Activated CD8-positive, alpha-beta memory T cell treated with anti-CD3 and anti-CD28 coated beads for 4 hours (primary cell): ENCODE measurements at places on chromosomes 5 and 9.

DNA sequence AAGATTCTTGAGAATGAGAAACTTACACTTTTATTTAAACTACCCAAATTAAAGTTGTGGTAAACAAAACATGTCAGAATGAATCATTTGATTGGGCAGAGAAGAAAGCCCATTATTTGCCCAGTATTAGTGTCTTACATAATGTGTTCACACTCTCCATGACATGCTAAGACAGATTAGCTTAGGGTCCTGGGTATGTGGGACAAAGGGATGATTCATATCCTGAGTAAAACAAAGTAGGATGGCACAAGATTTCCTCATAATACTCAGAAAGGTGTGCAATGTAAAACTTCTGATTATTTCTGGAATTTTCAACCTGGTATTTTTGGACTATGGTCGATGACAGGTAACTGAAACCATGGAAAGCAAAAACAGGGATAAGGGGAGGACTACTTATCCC is 183.9 kb upstream of the POU5F2 start:
- no peak for DNase-seq

GRCh38 chr5:140883927-140884697 is 2.2 kb downstream of the PCDHA13 start:
- DNase-seq: no peak

DNA sequence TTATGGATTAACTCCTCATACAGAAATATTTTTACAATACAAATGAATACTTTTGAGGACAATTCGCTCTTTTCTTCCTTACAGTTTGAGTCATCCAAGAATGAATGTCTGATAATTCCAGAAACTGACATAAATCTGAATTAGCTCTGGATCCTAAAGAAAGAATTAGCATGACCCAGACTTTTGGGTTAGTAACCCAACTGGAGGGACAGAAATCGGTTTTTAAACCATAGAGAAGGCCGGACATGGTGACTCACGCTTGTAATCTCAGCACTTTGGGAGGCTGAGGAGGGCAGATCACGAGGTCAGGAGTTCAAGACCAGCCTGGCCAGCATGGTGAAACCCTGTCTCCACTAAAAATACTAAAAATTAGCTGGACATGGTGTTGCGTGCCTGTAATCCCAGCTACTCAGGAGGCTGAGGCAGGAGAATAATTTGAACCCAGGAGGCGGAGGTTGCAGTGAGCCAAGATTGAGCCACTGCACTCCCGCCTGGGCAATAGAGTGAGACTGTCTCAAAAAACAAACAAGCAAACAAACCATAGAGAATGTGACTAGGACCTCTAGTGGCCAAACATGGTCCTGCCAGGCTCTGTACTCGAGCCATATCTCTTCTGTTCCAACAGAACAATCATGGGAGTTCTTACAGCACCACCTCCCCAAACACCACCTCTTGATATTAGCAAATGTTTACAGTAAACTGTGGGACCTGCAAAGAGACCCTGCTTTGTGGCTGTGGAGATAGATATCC is 44.8 kb downstream of the LURAP1L start:
- DNase-seq: no peak

- DNase-seq: peak; percentile 55
Measured at GRCh38 chr9:114930056-114930812, at the start of gene TNFSF8. Gene TNFSF8, minus strand, starts transcription at chr9:114930591. Its CDS starts 288 bp downstream, at chr9:114930303.

GRCh38 chr5:3601061-3601710 is 5.6 kb downstream of the IRX1 start:
- DNase-seq: no peak

DNA sequence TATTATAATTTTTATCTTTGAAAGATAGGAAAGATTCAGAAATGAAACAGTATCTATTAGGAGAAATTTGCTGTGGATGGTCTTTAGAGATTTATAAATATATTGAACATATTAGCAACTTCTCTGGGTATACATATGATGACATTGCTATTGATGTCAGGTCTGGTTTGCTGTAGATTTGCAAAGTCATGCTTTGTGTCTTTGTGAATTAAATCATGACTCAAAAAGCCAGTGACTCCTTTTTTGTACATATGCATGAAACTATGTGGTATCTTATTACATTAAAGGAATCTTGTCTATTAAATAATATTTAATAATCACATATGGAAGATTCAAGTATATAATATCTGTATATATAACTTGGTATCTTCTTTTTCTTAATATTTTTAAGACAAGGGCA is 141.9 kb downstream of the ST8SIA4 start:
- DNase-seq: no peak

- no peak for DNase-seq
Measured at GRCh38 chr9:5556101-5556705, 45.9 kb downstream of the PDCD1LG2 start.

- no peak for DNase-seq
Measured at GRCh38 chr9:14413812-14414211, 99.9 kb upstream of the NFIB start.

- DNase-seq: no peak
Measured at GRCh38 chr5:133121611-133122150, 69.9 kb downstream of the HSPA4 start.

DNA sequence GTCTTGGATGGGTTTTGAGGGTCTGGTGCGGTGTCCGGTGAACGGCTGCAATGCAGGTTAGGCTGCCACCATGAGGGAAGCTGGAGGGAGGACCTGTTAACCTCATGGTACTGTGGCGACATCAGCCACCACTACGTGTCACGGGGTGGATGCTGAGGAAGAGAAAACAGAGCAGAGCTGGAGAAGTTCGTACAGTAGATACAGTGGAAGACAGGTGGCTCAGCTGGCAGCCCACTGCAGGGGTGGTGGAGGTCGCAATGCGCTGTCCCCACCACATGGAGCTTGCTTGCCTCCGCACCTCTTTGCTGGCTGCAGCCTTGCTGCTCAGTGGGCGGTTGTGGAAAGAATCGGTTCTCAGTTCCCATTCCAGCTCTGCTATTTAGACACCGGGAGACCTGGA is 2.8 kb downstream of the DCANP1 start:
- DNase-seq: no peak

DNA sequence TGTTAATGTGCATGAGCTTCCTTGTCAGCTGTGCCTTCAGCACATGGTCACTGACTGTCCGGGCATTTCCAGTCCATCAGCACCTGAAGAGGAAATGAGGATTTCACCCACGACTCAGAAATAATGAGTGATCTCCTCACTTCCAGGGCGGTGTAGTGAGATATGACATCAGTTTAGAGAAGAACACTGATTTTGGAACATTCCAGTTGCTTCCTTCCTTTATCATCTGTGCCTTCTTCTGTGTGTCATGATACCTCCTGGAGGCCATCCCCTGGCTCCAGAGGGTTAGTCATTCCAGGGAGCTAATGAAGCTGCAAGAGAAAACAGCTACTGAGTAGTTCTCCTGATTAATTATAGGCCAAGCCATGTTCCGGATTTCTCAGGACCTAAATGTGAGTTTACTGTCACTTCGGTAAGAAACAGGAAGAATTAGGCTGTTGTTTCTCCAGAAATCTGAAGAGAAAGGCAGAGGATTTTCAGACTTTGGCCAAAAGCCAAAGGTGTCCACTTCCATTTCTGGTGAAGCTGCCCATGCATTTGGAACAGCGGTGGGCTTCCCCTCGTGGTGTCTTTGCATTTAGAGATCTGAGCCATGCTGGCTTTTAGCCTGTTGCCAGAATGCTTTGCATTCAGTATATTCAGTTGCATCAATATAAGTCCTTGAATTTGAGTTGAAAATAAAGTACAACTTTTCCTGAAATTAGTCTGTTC is 161.3 kb upstream of the OTULINL start:
- DNase-seq: no peak

DNA sequence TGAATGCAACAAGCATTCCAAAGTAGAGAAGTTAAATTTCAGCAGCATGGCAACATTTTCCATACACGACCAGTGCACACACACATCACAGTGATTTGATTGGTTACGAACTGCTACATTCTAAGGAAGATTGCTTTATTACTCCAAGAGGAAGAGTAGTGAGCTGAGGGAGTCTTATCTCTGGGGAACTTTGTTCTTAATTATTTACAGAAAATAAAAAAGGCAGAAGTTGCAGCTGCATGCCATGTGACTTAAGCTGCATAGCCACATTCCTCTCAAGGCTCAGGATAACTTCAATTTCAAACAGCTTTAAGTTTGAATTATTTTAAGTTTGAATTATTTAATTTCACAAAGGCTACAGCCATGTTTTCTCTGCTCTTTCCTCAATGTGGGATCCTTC is 71.6 kb upstream of the HSPB3 start:
- DNase-seq: no peak

DNA sequence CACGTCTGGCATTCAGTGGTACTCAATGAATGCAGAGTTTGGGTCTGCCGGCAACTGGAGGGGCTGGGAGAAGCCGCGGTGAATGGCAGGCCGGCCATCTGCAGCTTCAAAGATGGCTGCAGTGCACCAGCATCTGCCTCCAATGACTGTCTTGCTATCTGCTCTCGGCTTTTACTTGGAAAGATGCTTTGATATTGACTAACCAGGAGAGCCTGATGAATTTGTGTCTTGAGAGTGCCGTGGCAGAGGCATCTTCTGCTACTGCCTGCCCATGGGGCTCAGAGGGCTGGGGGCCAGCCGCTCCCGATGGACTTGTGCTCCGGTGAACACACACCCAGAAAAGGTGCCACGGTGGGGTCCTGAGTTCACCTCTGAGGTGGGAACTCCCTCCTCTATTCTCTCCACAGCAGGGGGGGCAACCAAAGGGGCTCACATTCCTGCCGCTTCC is 164.5 kb downstream of the COL23A1 start:
- DNase-seq: no peak

DNA sequence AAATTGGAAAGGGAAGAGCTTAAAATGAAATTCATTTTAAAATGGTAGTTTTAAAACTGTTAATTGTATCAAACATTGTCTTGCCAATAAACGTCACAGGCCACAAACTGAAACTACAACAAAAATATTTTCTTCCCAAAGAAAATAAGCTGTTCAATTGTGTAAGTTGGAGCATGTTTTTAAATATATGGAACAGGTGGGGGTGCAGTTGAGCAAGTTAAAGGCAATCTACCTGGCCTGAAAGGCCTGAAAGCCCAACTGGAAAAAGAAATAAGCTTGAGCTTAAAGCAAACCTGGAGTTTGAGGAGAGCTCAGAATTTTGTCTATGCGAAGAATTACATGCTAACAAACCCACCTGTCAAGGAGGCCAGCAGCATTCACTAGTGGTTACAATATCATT is 439.5 kb downstream of the ACTL7B start:
- DNase-seq: no peak

- DNase-seq: no peak
Measured at GRCh38 chr5:9409413-9409960, 136.4 kb downstream of the SEMA5A start.

- DNase-seq: no peak
Measured at GRCh38 chr9:80382211-80382891, 810.6 kb downstream of the TLE4 start.

DNA sequence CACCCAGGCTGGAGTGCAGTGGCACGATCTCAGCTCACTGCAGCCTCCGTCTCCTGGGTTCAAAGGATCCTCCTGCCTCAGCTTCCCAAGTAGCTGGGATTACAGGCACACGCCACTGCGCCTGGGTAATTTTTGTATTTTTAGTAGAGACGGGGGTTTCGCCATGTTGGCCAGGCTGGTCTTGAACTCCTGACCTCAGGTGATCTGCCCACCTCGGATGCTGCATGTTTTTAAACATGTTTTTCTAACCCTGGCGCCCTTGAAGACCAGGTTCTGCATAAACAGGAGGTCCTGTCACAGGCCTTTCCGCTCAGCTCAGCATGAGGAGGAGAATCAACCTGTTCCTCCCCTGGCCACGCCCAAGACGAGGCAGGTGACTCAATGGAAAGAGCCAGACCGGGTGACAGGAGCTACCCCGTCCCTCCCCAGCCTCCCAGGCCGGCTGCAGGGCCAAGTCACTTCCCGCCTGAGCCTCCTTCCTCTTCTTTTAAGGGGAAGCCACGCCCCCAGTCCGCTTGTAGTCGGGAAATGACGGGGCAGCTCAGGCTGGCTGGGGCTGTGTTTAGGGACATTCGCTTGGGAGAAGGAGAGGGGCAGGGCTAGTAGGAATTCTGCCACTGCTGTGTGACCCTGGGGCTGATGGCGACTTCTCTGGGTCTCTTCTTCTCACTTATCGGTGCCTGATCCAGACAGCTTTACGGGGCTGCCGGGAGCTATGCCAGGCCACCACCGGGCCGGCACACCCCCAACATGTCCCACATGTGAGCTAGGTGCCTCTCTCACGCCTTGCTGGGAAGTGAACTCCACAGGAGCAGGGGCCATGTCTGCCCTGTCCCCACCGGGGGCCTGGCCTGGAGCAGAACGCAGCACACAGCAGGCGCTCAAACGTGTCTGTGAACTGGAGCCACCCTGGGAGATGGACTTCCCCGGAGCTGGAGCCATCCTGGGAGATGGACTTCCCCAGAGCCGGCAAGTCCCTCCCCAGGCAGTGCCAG is 6.1 kb downstream of the NOTCH1 start:
- peak; percentile 85 for DNase-seq

GRCh38 chr5:108867656-108868055 is 120.0 kb downstream of the FER start:
- DNase-seq: no peak

- no peak for DNase-seq
Measured at GRCh38 chr5:93428868-93429267, 152.2 kb downstream of the NR2F1-AS1 start.

DNA sequence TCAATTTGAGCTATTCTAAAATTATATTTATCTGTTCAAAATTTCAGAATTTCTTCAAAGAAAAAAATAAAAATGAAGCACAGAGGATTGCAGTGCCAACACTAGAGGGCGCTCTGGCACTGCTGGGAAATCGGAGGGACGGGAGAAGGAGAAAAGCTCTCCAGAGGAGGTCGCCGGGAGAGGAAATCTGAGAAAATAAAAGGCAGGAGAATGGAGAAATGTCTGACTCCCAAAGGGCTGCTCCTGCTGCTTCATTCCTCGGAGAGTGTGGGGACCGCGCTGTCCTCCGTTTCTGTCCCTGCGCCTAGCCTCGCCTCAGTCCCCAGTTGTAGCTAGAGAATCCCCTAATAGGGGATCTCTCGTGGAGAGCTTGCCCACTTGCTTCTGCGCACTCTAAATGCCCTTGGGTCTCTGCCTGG is 40.0 kb upstream of the ARSB start:
- DNase-seq: no peak

- no peak for DNase-seq
Measured at GRCh38 chr9:71716138-71716909, 52.0 kb downstream of the CEMIP2 start.

- no peak for DNase-seq
Measured at GRCh38 chr5:14222206-14222605, 79.1 kb downstream of the TRIO start.

- DNase-seq: no peak
Measured at GRCh38 chr9:133370685-133371084, 5.2 kb downstream of the SURF4 start.

DNA sequence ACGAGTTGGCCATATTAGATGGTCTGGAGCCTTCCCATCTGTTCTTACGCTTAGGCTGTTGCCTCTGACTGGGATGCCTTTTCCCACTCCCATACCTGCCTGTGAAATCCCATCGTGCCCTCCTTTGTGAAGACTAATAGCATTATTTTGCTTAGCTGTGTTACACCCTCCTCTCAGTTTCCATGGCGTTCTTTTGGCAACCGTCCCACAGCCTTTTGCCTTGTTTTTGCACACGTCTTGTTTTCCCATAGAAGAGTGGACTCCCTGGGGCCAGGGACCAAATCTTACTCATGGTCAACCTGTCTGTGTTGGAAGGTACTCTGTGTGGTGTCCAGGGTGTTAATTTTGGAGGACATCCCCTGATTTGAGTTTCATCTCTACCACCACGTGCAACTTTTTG is 242.1 kb downstream of the HSPA4 start:
- no peak for DNase-seq

GRCh38 chr9:124502711-124503702 is 4.2 kb downstream of the NR5A1 start:
- DNase-seq: no peak
